ENCODE measurements at places on chromosomes 6 and 20.

DNA sequence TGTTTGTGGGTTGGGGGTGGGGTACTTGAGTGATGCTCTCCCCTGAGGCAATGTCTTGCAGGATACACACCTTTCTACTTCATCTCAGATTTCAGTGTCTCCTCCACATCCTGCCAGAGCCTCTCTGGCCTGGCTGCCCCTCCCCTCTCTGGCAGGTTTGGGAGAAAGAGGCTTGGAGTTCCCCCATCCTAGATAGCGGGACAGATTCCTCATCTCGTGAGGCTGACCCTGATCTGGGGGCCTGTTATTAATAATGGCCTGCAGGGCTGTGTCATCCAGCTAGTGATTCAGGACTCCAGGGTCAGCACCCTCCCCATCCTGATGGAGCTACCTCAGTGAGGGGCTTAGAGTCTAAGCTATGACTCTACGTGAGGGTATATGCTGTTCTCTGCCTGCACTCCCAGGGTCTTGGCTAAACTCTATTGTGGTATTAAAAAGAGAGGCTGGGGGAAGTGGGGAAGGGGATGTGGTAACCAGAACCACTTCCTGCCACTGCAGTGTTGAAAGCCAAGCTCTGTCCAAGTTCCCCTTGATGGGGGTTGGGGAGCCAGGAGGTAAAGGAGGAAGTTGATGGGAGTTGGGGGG is 3.7 kb upstream of the MMP9 start:
- no peak for DNase-seq

DNA sequence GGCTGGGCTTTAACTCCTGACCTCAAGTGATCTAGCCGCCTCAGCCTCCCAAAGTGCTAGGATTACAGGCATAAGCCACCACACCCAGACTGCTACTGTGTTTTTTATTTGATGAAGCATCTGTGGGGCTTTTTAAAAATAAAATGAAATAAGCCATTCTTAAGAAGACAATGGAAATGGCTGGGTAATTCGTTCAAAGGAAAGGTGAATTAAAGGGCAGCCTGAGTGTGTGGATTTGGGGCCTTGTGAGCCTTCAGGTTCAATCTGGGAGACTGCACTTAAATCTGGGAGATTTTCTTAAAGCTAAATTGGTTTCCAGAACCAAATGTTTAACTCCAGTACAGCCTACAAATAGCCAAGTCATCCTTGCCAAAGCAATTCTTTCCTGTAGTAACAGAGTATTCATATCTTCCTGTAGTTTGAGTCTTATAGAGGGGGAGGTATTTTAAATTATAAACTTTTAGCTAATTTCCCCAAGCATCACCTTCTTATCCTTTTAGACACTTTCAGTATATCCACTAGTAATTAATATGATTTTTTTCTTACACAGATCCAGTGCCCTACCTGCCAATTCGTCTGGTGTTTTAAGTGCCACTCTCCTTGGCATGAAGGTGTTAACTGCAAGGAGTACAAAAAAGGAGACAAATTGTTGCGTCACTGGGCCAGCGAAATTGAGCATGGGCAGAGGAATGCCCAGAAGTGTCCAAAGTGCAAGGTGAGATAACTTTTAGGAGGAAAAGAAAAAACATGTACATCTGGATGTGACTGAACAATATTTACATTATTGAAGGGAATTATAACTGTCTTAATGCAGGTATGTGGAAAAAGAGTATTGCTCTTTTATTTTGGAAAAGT is 95.4 kb downstream of the RNF217 start:
- no peak for DNase-seq

DNA sequence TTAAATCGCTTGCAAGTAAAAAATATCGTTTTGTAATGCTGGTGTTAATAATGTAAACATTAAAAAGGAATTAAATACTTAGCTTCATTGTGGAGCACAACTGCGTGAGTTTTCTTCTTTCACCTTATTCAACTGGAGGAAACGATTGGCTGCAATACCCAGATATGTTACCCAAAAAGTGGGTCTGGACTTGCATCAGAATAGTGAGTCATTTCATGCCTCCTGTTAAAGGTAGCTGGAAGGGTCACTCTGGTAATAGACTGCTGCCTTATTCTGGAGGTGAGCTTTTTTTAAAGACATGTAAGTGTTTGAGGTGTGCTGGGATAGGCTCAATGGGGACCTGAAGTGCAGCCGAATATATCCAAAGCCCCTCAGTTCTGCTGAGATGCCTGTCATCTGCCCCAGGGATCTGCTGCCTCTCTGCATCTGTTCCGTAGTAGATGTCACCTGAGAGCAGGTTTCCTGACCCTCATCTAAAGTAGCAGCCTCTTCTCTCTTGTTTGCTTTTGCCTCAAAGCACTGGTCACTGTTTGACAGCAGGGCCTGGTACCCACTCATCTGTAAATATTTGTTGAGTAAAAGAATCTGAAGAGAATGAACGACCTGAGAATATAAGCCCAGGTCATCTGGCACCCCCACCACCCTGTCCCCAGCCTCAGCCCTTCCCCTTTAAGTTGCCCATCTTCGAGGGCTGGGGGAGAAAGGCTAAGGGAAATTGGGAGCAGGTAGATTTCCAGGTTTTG is 5.6 kb upstream of the UQCC2 start:
- DNase-seq, result no peak

DNA sequence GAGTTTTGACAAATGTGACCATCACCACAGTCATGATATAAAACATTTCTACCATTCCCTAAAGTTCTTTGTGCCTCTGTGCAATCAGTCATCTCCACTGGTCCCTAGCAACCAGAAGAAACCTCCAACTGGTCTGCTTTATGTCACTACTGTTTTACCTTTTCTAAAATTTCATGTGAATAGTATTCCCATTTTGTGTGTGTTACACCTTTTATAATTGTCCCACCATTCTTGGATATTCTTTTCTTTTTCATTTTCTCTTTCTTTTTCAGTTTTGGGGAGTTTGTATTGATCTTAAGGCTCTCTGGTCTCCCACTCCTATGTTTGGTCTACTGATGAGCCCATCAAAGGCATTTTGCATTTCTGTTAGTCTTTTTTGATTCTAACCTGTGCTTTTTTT is 95.4 kb downstream of the NCOA3 start:
- no peak for DNase-seq

- no peak for DNase-seq
Measured at GRCh38 chr6:55182016-55182650, 7.8 kb downstream of the HCRTR2 start.

DNA sequence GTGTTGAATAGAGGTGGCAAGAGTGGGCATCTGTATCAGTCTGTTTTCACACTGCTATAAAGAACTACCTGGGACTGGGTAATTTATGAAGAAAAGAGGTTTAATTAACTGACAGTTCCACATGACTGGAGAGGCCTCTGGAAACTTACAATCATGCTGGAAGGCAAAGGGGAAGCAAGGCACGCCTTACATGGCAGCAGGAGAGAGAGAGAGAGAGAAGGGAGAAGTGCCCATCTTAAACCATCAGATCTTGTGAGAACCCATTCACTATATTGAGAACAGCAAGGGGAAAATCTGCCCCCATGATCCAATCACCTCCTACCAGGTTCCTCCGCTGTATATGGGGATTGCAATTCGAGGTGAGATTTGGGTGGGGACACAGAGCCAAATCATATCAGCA is 18.6 kb upstream of the PPP1R14C start:
- DNase-seq, result no peak

- no peak for DNase-seq
Measured at GRCh38 chr6:49202924-49203536, 260.0 kb downstream of the MMUT start.

DNA sequence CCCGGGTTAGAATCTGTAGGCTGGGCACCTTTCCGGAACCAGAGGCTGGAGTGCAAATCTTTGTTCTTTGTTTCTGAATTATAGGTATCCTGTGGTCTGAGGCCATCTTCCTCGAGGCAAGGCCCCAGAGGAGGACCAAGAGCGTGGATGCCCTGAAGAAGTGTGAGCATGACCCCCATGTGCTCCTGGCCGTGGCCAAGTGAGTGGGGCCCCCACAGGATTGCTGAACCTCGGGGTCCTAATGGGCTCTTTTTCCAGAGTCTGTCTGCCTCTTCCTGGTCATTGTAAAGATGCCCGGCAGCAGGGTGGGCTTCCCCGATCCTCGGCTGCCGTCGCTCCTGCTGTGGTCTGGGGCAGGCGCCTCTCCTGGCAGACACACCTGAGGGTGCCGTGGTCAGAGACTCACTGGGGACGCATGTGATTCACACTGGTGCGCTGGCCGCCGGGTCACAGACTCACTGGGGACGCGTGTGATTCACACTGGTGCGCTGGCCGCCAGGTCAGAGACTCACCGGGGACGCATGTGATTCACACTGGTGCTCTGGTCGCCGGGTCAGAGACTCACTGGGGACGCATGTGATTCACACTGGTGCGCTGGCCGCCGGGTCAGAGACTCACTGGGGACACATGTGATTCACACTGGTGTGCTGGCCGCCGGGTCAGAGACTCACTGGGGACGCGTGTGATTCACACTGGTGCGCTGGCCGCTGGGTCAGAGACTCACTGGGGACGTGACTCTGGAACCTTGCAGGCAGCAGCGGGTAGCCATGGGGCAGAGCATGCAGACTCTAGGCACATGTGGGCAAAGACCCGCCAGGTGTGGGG is 6.5 kb upstream of the C20orf204 start:
- no peak for DNase-seq

- no peak for DNase-seq
Measured at GRCh38 chr20:2794202-2794748, 6.2 kb downstream of the CPXM1 start.

DNA sequence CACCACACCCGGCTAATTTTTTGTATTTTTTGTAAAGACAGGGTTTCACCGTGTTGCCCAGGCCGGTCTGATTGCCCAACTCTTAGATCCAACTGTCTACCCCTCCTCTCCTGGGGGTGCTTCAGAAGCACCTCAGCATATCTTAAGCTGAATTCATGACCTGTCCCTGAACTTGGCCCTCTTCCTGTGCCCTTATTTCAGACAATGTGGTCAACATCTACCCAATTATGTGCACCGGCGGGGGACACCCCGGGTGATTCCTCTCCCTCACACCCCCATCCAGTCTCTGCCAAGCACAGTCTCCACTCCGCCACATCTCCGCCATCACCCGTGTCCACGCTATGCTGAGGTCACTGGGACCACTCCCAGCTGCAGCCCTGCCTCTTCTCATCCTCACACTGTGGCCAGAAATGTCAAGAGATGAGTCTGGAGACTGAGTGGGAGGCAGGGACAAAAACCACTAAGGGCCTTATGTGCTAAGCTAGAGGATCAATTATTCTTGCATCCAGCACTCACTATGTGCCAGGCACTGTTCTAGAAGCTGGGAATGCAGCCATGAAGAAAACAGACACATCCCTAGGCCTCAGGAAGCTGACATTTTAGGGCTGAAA is 111.9 kb downstream of the ARMC2 start:
- DNase-seq, result no peak

- no peak for DNase-seq
Measured at GRCh38 chr6:170235391-170236125, 55.3 kb downstream of the DLL1 start.

GRCh38 chr6:108730635-108731515 is 117.3 kb upstream of the ARMC2 start:
- DNase-seq, result no peak

GRCh38 chr20:31822421-31823330 is 3.5 kb downstream of the MYLK2 start:
- DNase-seq, result peak; percentile 66

DNA sequence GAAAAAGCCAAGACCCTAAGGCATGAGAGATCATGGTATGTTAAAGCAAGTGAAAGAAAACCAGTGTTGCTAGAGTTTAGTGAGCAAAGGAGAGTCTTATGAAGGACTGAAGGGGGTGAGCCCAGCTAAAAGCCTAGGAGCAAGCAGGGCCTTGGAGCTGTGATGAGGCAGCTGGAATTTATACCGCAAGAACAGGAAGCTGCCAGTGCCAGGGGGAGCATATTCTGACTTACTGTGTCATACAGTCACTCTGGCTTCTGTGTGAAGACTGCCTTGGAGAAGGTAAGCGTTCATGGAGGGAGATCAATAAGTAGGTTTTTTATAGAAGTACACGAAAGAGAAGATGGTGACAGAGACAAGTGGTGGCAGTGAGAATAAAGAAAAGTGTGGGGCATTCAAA is 308.9 kb upstream of the THEMIS start:
- DNase-seq, result peak; percentile 44

DNA sequence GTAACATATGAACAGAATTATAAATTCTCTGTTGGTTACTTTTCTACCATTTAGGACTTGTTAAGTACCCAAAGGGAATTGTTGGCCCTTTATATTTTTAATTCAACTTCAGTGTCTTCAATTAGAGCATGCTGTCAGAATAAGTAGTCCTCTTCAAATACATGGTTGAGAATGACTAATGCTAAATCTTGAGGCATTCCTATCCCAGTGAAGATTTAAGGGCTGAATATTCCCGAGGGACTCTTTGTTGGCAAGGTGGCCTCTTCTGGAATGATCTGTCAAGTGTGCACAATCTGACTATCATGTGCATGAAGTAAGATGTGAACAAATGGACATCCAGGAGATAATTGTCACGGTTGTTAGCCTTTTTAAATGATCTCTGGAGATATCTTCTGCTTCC is 421.7 kb downstream of the BMP2 start:
- DNase-seq, result no peak

- no peak for DNase-seq
Measured at GRCh38 chr20:62769346-62770071, 26.8 kb upstream of the MRGBP start.

GRCh38 chr6:138115877-138116660 is 8.8 kb upstream of the PERP start:
- DNase-seq, result peak; percentile 76

DNA sequence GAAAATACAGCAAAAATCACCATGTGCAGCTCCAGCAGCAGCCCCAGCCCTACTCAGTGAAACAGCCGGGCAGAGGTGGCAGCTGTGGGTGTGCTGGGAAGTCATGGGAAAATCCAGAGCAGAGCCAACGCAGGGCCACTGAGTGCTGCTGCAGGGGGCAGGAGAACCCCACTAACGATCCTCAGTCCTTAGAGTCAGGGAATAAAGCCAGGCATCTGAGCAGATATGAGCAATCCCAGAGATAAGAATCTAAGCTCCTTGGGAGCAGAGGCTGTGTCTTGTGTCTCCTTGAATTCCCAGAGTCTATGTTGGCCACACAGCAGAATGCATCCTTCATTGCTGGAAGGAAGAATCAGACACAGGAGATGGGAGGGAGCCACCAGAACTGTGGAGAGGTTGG is 493.1 kb upstream of the MAP3K7 start:
- DNase-seq, result no peak
